ENCODE measurements at places on chromosomes 5 and 9.

GRCh38 chr9:136584401-136584932 is 38.6 kb upstream of the NOTCH1 start:
- no peaks in the 10 kb centered on the region for H3K36me3 ChIP-seq
- H3K4me1 ChIP-seq = peaks cover 14% of the 10 kb centered on the region
- H3K27ac ChIP-seq = no peak overlapping the region
- H3K4me3 ChIP-seq = no peak overlapping the region
- H3K27me3 ChIP-seq = peaks cover 16% of the 10 kb centered on the region
- no peak for DNase-seq

- no peak overlapping the region for H3K27ac ChIP-seq
- DNase-seq = no peak
- no peaks in the 10 kb centered on the region for H3K36me3 ChIP-seq
- no peaks in the 10 kb centered on the region for H3K27me3 ChIP-seq
- no peaks in the 10 kb centered on the region for H3K4me1 ChIP-seq
- no peak overlapping the region for H3K4me3 ChIP-seq
Measured at GRCh38 chr5:228886-229285, 10.8 kb downstream of the SDHA start.

GRCh38 chr9:22343218-22343611 is 103.4 kb upstream of the DMRTA1 start:
- no peak for DNase-seq
- peak overlapping the region; percentile 43 for H3K27ac ChIP-seq
- H3K4me1 ChIP-seq = no peaks in the 10 kb centered on the region
- H3K4me3 ChIP-seq = no peak overlapping the region

DNA sequence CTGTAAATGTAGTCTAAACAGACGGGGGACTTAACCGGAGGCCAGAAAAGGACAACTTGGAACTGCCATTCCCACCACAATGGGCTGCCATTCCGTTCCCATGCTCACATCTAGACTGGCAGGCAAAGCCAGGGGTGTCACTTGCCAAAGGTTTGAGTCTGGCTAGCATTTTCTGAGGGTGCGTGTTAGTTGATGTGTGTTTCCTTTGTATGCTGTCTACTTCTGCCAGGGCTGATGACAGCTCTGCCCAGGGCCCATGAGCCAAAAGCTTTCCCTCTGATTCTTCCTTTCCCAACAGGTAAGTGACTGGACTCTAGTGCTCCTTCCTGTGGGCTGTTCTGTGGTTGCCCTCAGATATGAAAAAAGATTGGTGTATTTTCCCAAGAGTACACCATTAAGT is 68.0 kb downstream of the ZNF608 start:
- H3K4me3 ChIP-seq = no peak overlapping the region
- no peaks in the 10 kb centered on the region for H3K27me3 ChIP-seq
- H3K27ac ChIP-seq = peak overlapping the region; percentile 48
- peaks cover 32% of the 10 kb centered on the region for H3K4me1 ChIP-seq

GRCh38 chr5:59562756-59563389 is 330.7 kb downstream of the PDE4D start:
- no peak overlapping the region for H3K27ac ChIP-seq
- no peak overlapping the region for H3K4me3 ChIP-seq
- DNase-seq = peak; percentile 74
- no peaks in the 10 kb centered on the region for H3K36me3 ChIP-seq

- H3K36me3 ChIP-seq = no peaks in the 10 kb centered on the region
- peak overlapping the region; percentile 2 for H3K27ac ChIP-seq
- no peaks in the 10 kb centered on the region for H3K27me3 ChIP-seq
- peak; percentile 45 for DNase-seq
- H3K4me3 ChIP-seq = no peak overlapping the region
- peaks cover 9% of the 10 kb centered on the region for H3K4me1 ChIP-seq
Measured at GRCh38 chr5:72402959-72403628, 82.9 kb downstream of the PTCD2 start.

GRCh38 chr5:135608361-135608760 is 29.6 kb upstream of the CXCL14 start:
- no peaks in the 10 kb centered on the region for H3K4me1 ChIP-seq
- H3K36me3 ChIP-seq = no peaks in the 10 kb centered on the region
- H3K4me3 ChIP-seq = no peak overlapping the region
- no peak for DNase-seq

DNA sequence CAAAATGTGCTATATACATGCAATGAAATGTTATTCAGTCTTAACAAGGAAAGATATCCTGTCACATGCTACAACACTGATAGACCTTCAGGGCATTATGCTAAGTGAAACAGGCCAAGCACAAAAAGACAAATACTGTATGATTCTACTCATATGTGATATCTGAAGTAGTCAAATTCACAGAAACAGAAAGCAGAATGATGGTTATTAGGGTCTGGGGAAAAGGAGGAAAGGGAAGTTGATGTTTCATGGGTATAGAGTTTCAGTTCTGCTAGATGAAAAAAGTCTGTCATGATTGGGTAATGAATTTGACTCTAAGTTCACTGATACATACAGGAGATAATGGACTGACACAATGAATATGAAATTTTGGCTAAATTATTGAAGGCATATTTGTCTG is 11.2 kb upstream of the RIC1 start:
- H3K36me3 ChIP-seq = no peaks in the 10 kb centered on the region
- no peak for DNase-seq
- no peaks in the 10 kb centered on the region for H3K27me3 ChIP-seq
- H3K4me1 ChIP-seq = peaks cover 8% of the 10 kb centered on the region
- no peak overlapping the region for H3K27ac ChIP-seq
- H3K4me3 ChIP-seq = no peak overlapping the region

DNA sequence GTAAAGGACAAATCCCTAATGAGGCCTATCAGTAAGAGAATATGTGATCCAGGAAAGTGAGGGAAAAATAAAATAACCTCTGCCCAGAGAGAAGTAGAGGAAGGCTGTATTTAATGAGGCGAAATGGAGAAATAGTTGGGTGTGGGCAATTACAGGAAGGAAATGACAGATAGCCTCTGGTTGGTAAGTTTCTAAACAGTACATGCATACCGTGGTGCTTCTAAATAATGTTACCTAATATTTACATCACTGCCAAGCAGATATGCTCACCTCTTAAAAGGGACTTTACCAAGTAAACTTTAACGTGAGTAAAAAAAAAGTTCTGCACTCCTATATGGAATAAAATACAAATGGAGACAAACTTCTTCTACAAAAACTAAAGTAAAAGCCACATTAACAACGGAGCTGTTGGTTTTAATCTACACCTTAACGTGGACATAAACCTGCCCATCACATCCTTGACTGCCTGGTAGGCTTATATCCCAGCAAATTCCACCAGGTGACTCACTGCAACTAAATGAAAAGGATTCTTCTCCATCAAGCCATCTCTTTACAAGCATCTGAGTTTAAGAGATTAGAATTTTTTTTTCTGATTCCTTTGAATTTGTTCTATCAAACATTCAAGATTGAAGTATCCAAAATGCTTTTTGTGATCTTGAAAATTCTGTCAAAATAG is 12.4 kb downstream of the NFIL3 start:
- H3K27ac ChIP-seq = peak overlapping the region; percentile 7
- H3K4me3 ChIP-seq = no peak overlapping the region
- H3K4me1 ChIP-seq = peaks cover 9% of the 10 kb centered on the region
- no peak for DNase-seq
- no peaks in the 10 kb centered on the region for H3K27me3 ChIP-seq

GRCh38 chr5:27034565-27034964 is 3.8 kb downstream of the CDH9 start:
- no peaks in the 10 kb centered on the region for H3K4me1 ChIP-seq
- DNase-seq = no peak
- no peak overlapping the region for H3K27ac ChIP-seq
- H3K36me3 ChIP-seq = no peaks in the 10 kb centered on the region
- H3K4me3 ChIP-seq = no peak overlapping the region
- no peaks in the 10 kb centered on the region for H3K27me3 ChIP-seq

DNA sequence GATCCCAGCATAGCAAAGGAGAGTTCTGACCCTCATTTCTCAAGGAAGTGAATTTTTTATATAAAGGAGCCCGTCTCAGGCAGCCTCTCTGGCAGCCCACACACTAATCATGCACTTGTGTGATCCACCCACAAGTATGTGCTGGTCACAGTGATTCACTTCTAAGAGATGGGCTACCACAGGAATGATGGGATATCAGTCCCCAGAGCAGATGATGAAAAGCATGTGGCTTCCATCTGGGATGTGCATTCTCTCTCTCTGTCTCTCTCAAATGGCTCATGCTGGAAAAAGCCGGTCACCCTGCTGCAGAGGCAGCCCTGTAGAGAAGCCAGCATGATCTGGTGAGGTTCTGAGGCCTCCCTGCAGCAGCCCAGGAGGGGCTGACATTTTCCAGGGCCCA is 74.2 kb upstream of the ADCY2 start:
- no peak overlapping the region for H3K4me3 ChIP-seq
- no peaks in the 10 kb centered on the region for H3K36me3 ChIP-seq
- H3K27me3 ChIP-seq = no peaks in the 10 kb centered on the region
- no peak overlapping the region for H3K27ac ChIP-seq

DNA sequence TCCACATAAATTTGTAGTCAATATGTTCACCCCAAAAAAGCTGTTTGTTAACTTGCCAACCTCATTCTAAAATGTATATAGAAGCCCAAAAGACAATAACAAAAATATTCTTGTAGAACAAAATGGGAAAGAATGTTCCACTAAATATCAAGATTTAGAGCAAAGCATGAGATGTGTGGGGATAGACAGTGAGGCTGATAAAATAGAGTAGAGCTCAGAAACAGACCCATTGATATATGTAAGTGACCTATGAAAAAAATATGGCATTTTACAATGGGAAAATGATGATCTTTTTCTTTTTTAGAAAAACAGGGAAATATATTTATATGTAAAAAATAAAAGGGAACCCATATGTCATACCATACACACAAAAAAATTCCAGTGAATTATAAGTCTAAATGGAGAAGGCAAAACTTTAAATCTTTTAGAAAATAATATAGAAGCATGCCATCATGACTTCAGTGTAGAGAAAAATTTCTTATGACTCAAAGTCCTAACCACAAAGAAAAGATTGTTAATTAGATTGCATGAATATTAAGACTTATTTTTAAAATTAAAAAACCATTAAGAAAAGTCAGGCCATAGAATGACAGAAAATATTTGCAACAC is 6.6 kb upstream of the IFNB1 start:
- no peaks in the 10 kb centered on the region for H3K4me1 ChIP-seq
- no peaks in the 10 kb centered on the region for H3K36me3 ChIP-seq
- no peak overlapping the region for H3K4me3 ChIP-seq

- no peaks in the 10 kb centered on the region for H3K36me3 ChIP-seq
- H3K4me1 ChIP-seq = peaks cover under 1% of the 10 kb centered on the region
- H3K27me3 ChIP-seq = no peaks in the 10 kb centered on the region
- no peak overlapping the region for H3K4me3 ChIP-seq
- DNase-seq = no peak
- no peak overlapping the region for H3K27ac ChIP-seq
Measured at GRCh38 chr5:57698802-57699201, 216.2 kb upstream of the ACTBL2 start.

DNA sequence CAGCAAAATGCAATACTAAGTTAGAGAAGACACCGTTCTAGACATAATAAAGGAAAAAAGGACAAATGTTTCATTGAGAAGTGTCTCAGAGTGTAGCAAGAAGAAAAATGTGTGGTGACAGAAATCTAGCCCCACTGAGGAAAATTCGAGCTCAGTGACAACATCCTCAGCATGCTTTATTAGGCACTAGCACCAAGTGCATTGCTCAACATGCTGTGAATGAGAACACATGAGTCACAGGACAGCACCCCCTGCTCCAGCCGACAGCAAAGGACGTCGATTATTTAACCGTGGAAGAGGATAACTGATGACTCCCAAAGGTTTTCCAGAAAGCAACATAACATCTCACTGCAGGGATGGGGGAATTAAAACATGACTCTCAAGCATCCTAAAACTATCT is 182.7 kb downstream of the GNAQ start:
- peak overlapping the region; percentile 45 for H3K27ac ChIP-seq
- H3K4me1 ChIP-seq = peaks cover 97% of the 10 kb centered on the region
- no peak overlapping the region for H3K4me3 ChIP-seq

DNA sequence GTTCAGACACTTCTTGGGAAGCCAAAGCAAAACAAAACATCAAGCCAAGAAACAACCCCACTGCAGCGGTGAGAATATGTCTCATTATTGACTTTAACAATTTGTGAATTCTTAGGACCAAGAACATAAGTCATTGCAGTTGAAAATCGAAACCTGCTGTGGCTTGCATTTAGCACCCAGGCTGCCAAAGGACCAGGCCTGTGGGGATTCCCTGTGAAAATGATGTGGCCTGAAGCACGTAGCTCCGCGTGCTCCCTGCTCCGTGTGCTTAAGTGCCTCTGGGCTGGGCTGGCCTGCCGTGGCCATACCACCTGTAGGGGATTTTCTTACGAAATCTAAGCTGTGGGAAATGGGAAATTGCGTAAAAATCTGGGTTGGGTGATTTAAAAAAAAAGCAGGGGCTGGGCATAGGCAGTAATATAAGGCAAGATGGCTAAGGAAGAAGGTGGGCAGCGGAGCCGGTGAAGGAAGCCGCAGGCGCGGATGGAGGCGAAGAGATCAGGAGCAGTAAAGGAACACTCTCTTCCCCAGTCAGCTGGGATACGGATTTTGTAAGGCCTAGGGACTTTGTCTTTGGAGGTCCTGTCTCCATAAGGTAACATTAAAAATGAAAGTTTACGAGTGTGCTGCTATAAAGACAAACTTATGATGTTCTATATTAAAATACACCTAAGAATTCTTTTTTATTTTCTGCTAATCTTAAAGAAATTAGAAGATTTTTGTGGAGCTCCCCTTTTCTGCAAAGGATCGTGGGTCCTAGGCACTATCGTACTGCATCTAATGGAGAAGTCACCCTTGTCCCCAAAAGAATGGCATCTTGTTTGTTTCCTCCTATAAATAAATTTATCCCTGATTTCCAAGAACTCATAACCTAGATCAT is 189.6 kb upstream of the SEMA6A start:
- no peaks in the 10 kb centered on the region for H3K36me3 ChIP-seq
- H3K27me3 ChIP-seq = no peaks in the 10 kb centered on the region
- no peak overlapping the region for H3K4me3 ChIP-seq
- DNase-seq = no peak

DNA sequence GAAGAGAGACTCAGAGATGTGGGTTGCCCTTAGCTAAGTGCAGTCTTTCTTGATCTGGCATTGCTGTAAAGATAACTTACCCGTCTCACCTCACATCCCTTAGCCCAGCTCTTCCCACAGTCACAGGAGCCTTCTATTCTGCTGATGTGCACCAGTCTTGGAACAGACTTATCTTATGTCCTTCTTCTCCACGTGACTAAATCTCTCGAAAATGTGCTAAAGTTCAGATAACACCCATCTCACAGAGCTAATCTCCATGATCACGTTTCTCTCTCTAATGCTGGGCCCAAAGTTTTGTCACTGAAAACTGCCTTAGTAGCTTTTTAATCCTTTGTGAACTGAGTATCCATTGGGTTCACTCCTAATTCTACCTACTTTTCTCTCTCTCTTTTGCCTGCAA is 16.7 kb downstream of the SLC36A1 start:
- H3K27me3 ChIP-seq = no peaks in the 10 kb centered on the region
- H3K27ac ChIP-seq = no peak overlapping the region
- peaks cover 89% of the 10 kb centered on the region for H3K36me3 ChIP-seq
- H3K4me3 ChIP-seq = no peak overlapping the region
- no peaks in the 10 kb centered on the region for H3K4me1 ChIP-seq

DNA sequence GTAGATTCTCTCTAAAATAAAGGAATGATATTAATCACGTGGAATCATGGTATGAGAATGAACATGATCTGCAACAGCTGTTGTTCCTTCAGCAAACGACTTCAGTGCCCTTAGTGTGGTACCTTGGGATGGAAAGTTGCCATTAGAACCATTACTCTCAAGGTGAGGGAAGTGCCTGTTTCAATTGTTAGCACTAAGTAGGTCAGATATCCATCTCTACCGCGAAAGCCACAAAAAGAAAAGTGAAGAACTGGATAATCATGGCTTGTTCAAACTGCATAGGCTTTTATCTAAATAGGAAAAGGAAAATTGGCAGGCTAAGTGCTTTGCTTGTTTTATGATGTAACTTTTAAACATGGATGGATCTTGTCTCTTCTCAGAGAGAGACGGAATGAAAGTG is 380.7 kb downstream of the MRPS30 start:
- H3K27me3 ChIP-seq = no peaks in the 10 kb centered on the region
- DNase-seq = no peak
- H3K27ac ChIP-seq = no peak overlapping the region
- no peaks in the 10 kb centered on the region for H3K36me3 ChIP-seq
- H3K4me1 ChIP-seq = no peaks in the 10 kb centered on the region
